Left hindlimb (tissue), 1 donor: ENCODE measurements at places on chromosomes 1 and 21.

DNA sequence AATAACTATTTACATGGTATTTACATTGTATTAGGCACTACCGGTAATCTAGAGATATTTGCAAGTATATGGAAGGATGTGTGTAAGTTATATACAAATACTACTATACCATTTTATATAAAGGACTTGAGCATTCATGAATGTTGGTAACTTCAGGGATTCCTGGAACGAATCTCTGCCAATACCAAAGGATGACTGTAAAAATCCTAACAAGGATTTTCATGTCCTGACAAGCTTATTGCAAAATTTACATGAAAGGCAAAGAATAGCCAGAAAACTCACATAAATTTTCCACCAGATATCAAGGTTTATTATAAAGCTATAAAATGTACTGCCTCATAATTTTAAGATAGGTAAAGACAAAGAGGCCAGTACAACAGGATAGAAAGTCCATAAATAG lies 325.2 kb upstream of the NRIP1 start:
- DNase-seq, result no peak

DNA sequence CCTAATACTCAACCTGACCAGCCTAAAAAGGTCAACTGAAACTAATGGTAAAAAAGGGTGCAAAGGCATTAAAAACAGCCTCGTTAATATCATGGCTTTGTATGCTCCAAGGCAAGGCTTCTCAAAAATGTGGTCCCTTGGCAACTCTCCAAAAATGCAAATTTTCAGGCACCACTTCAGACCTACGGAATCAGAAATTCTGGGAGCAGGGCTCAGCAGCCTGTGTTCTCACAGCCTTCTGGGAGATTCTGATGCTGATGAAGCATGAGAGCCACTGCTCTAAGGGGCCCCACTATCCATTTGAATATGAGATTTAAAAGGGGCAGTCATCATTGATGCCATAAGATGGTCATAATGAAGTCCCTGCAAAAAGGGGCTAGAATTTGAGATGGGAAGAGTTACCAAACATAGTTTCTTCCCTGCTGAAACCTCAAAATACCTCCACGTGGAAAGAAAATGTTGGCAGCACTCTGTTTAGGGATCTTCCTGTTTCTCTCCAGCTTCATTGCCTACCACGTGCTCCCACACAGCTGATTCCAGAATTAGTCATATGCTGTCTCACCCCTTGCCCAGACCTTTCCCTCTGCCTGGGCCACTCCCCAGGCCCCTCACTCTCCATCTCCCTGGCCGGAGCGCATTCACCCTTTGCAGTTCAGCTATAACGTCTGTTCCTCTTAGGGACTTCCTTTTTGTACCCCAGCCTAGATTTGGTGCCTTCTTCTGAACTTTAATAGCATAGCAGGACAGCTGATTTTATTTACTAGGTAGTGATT lies 46.7 kb downstream of the PHC2 start:
- DNase-seq, result no peak

DNA sequence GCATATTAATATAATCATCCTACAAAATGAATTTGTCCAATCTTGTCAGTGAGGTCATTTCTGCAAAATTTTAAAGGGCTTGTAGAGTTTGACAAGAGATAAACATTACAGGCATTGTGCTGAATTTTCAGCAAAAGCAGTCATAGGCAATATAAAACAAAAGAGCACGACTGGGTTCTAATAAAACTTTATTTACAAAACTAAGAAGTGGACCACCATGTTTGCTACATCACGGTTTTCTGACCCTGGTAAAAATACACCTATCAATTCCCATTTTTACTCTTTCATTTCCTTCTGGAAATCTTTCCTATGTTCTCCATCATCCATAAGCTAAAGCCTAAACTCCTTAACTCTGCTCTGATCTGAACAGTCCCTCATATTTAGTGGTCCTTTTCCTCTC lies 229.8 kb upstream of the SGIP1 start:
- no peak for DNase-seq

DNA sequence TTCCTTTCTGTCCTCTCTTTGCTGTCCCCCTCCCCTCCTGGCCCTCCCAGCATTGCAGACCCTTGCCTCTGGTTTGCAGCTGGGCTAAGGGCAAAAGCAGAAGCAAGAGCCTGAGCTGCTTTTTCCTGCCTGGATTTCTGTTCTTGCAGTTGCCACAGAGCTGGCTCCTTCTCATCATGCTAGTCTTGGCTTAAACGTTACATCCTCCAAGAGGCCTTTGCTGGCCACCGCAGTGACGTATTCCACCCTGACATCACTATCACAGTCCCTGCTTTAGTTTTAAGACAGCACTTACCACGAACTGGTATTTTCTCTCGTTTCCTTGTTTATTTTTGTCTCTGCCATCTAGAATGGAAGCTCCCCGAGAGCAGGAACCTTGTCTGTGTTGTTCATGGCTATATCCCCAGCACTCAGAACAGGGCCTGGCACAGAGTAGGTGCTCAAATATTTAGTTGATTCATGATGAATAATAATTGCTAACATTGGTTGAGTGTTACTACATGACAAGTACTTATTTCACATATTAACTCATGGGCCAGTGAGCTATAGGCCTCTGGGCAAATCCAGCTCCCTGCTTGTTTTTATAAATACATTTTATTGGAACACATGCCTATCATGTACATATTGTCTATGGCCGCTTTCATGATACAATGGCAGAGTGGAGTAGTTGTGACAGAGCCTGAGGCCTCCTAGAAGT lies 13.2 kb upstream of the CSF1 start:
- no peak for DNase-seq

DNA sequence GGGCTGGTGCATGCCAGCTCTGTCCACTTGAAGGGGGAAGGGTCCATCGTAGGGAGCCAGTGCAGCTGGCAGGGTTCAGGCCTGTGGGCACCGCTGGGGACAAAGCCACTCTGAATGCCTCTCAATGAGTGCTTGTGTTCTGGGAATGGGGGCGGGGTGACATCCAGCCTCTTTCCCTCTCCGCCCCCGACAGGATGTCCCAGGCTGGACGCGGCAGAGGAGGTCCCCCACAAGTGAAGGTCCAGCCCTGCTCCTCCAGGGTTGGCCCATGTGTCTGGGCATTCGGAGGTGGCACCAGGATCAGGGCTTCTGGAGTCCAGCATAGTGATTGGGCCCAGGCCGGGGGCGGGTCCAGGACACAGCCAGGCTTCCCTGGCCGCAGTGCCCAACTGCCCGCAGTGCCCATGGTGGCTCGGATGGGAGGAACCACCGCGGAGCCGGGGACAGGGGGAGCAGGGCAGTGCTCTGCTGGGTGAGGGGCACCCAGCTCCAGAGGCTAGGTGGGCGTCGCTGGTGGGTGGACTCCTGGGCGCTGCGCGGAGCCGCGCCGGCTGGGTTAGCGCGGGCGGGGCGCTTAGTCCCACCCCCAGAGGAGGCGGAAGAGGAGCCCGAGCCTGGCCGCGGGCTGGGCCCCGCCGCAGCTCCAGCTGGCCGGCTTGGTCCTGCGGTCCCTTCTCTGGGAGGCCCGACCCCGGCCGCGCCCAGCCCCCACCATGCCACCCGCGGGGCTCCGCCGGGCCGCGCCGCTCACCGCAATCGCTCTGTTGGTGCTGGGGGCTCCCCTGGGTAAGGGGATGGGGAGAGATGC lies at the start of gene SHISA4:
TSS of gene SHISA4 (plus strand) at position 617 of the 808 bp plus-strand sequence. CDS start at position 714, 97 bp downstream.
- DNase-seq, result peak; percentile 88

GRCh38 chr1:85258536-85259117 lies 835 bp downstream of the C1orf52 start:
- no peak for DNase-seq

GRCh38 chr1:224378855-224379631 lies 22.4 kb downstream of the CNIH4 start:
- no peak for DNase-seq

DNA sequence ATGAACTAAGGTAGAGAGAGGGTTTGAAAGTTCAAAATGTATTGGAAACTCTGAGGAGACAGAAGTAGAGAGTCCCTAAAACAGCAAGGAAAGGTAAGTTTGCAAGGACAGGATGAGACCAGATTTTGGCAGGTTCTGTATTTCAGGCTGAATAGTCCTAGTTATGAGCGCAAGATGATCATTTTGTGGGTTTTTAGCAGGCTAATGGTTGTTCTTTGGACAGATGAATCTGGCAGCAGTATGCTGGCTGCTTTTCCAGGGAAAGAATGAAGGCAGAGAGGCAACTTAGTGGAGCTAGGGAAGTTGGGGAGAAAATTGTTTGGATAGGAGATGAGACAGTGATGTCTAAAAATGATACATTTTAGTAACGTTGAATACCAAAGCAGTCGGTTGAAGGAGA lies 243.5 kb upstream of the NRIP1 start:
- DNase-seq, result no peak

- no peak for DNase-seq
Measured at GRCh38 chr1:236024641-236025040, 40.2 kb downstream of the NID1 start.

GRCh38 chr1:31666263-31666963 lies 21.7 kb upstream of the PEF1 start:
- DNase-seq, result no peak

DNA sequence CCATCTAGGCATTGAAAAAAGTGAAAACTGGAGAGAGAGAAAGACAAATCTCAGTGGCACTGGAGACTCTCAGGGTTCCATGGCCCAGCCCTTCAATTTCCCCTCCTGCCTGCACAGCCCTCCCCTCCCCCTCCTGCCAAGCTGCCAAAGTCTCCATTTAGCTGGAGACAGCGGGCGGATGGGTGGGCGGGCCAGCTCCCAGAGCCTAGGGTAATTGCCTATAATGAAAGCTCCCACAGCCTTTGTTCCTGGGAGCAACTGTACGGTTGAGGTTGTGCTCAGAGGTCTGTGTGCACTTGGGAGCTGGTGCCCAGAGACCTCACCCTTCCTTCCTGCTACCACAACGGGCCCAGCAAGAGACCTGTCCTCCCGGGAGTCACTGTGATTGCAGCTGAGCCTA lies 89.6 kb downstream of the NAV1 start:
- DNase-seq, result peak; percentile 75

DNA sequence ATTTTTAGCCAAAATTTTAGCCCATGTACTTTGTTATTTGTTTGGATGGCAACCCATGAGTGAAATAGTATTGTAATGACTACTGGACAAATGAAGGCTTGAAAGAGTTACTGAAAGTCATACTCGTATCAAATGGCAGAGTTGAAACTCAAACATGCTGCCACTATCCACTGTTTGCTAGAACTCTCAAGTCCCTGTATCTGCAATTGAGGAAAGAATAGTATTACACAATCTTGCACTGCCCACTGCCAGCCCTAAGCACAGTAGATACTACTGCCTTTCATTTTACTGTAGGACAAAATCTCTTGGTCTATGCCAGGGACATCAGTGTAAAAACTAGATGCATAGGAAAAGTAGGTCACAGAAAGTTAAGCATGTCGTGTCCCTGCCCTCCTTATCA lies 581.1 kb upstream of the PLXNA2 start:
- DNase-seq, result no peak

GRCh38 chr1:119435052-119435451 lies 20.1 kb downstream of the HSD3B2 start:
- no peak for DNase-seq

DNA sequence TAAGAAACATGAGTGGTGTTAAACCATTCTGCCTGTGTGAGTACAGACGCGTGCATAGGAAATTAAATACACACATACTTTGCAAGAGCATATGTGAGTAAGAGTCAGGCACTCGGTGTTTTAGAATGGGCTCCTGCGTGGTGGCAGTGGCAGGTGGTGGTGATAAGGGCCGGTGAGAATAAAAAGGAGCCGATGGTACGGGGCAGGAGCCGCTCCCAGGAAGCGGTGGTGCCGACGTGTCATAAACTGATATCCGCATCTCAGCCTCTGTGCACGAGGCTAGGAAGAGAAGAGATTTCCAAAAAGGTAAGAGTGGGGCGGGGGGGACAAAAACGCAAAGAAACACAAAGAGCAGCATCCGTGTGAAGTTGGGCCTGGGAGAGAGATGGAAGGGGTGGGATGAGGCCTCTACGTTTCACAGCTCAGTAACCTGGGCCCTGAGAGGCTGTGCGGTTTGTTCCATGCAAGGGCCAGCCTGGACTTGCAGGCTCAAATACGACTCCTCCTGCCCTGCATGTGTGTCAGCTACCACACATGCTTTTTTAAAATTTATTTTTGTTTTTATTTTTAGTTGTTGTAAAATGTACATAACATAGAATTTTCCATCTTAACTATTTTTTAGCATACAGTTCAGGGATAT lies 127.7 kb upstream of the COL6A1 start:
- DNase-seq, result no peak

- no peak for DNase-seq
Measured at GRCh38 chr1:36890776-36891175, 143.5 kb downstream of the GRIK3 start.

DNA sequence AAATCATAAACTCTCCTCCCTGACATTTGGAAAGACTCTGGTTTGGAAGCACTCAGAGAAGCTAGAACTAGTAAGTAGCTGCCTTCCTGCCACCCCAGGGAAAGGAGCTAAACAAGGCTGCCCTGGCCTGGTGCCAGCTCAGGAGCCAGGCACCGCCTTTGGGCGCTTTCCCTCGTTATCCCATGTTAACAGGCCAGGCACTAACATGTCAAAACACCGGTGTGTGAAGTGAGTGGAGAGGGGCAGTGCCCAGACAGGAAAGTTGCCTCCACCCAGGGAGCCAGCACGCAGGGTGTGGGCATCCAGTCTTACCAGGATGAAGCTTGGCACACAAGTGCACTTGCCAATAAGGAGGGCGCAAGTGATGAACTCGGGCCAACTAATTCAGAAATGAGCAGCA lies 346.8 kb downstream of the RRAGC start:
- no peak for DNase-seq

DNA sequence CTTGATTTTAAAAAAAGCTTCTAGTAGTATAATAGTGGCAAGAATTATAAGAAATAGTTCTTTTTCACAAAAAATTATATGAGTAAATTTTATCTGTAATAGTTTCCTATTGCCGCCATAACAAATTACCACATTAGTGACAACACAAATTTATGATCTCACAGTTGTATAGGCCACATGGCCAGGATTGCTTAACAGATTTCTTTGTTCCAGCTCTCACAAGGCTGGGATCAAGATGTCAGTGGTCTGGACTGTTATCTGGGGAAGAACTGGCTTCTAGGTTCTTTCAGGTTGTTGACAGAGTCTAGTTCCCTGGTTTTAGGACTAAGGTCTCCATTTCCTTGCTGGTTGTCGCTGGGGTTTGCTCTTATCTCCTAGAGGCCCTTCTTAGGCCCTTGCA lies 236.4 kb downstream of the USP25 start:
- DNase-seq, result no peak

DNA sequence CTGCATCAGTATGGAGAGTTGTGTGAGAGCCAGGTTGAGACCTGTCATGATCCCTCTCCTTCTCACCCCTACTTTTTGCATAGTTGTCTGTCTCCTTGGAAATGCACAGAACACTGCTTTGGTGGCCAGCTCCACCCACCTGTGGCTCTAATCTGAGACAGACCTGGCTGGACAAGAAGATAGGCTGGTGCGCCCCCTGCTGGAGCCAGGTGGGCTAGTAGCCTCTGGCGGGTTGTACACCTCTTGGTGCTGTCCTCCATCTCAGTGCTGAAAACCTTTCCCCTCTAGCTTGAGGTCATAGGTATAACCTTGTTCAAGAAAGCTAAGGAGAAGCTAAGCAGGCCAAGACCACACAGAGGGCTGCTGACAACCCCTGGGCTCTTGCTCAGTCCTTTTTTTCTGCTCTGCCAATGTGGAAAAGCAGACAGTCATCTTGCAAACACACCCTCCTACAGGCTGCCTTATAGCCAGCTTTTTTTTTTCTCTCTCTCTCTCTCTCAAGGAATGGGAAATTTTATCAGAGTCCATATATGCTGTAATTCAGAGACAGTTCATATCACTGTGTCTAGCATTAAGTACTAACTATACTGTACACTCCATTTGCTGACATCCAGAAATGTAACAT lies 58.8 kb upstream of the SPATA6 start:
- DNase-seq, result peak; percentile 55
